KBM-7 (cell line): ENCODE measurements at places on chromosomes 5 and 9.

DNA sequence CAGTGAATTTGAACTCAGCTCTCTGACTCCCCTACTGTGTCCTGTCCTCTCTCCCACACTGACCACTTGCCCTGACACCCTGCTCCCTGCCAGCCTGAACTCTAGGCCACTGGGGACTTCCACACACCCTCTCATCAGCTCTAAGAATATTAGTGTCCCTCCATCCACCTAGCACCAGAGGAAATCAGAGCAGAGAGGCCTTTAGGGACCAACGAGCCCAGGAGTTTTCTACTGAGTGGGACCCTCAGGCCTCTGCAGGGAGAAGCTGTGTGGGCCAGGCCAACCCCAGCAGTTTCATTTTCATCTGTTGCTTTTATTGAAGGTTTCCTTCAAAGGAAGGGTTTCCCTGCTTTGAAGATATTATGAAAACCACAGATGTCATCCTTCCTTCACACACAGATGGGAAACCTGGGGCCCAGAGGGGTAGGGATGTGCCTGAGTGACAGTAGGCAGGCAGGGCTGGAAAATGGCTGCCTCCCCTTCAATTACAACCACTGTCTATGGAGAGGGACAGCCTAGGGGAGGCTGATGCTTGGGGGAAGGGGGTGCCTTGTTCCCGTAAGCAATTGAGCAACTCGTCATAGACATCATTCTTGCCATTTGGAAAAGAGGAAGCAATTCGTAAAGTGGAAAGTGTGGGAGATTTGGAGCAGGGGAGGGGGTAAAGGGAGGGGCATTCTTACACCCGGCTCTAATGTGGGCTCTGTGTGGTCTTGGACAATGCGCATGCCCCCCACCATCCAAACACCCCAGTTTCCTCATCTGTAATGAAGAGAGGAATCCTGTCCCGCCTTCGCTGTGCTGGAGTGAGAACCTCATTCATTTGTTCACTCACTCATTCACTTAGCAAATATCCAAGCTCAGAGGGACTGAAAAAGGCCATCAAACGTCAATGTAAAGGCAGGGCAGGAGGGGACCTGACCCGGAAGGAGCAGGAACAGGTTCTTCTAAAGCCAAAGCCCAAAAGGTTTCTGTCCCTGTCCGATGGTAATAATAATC, 3.9 kb downstream of the GLIPR2 start:
- peak; percentile 69 for DNase-seq

DNA sequence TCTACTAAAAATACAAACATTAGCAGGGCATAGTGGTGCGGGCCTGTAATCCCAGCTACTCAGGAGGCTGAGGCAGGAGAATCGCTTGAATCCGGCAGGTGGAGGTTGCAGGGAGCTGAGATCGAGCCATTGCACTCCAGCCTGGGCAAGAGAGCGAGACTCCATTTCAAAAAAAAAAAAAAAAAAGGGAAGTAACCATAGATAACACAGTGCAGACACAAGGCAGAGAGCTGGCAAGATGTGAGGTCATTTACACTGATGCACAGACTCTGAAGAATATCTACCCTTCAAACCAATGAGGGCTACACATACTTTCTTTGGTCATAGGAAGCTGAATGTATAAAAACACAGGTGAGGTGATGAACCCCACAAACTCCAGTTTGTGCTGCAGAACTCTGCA, 131.9 kb downstream of the DCP2 start:
- no peak for DNase-seq

GRCh38 chr9:89778100-89779090, 173.6 kb downstream of the GADD45G start:
- no peak for DNase-seq

- no peak for DNase-seq
Measured at GRCh38 chr9:5518937-5519319, 8.6 kb downstream of the PDCD1LG2 start.

DNA sequence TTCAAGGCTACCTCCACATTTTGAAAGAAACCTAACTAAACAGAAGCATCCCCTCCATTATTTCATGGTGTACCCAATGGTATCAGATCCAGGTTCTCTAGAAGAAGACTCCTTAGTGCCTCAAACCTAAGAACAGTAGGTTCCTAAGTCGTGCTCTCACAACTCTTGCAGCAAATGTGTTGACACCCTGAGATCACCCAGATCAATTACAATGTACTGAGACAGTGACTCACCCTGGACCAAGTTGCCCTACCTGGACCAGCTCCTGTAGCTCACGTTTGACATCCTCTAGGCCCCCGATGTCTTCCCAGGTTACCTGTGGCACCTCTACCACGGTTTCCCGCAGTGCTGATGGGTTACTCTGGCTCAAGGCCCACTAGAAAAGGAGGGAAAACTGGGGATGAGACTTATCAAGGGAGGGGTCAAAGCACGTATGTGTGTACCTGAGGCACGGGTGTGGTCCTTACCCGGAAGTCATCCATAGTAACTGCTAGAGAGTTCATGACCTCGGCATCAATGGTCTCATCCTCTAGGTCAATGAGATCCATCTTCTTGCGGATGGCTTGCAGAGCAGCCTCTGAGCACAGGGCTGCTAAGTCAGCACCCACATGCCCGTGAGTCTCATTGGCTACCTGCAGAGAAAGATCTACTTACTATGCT, 11.7 kb downstream of the VCP start:
- DNase-seq: no peak

GRCh38 chr5:151233616-151234085, 9.8 kb upstream of the CCDC69 start:
- no peak for DNase-seq

GRCh38 chr5:143842920-143843319, 31.0 kb downstream of the HMHB1 start:
- DNase-seq: no peak

DNA sequence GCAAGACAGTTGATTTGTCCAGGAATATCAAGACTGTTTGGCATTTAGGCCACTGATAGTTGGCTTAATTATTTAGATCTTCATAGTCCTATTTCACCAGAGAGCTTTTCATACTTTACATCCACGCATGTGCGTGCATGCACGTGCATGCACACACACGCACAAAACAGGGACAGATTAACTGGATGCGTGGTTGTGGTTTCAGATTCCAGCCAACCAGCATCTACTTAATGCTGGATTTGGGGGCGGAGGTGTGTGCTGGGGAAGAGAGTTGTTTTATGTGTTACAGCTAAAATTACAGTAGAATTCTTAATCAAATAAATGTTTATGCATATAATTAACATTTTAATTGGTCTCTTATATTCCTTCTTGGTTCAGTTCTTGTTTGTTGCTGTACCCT, 7.3 kb downstream of the RNF14 start:
- DNase-seq: no peak

- DNase-seq: peak; percentile 35
Measured at GRCh38 chr5:96687812-96688453, 25.8 kb downstream of the CAST start.

GRCh38 chr9:33117306-33117705, 40.8 kb upstream of the SMU1 start:
- DNase-seq: peak; percentile 20

DNA sequence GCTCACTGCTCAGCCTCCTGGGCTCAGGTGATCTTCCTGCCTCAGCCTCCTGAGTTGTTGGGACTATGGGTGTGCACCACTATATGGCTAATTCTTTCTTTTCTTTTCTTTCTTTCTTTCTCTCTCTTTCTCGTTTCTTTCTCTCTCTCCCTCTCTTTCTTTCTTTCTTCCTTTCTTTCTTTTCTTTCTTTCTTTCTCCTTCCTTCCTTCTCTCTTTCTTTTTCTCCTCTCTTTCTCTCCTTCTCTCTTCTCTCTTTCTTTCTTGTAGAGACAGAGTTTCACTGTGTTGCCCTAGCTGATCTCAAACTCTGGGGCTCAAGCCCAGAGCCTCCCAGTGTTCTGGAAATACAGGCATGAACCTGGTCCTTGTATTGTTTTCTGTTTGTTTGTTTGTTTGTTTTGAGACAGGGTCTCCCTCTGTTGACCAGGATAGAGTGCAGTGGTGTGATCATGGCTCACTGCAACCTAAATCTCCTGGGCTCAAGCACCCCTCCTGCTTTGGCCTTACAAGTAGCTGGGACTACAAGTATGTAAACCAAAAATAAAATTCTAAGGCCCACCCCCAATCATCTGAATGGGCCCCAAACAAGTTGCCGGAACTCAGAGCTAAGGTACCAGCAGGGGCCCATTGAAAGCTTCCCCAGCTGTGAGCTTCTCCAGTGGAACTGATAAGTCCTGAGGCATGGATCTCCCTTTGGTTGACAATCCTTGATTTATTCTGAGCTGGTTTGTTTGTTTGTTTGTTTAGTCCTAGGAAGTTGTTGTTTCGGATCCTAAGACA, 11.9 kb upstream of the BTF3 start:
- DNase-seq: no peak

GRCh38 chr9:20402273-20402875, 219.9 kb downstream of the MLLT3 start:
- DNase-seq: no peak

- DNase-seq: no peak
Measured at GRCh38 chr9:69748304-69748703, 11.5 kb downstream of the PTAR1 start.

DNA sequence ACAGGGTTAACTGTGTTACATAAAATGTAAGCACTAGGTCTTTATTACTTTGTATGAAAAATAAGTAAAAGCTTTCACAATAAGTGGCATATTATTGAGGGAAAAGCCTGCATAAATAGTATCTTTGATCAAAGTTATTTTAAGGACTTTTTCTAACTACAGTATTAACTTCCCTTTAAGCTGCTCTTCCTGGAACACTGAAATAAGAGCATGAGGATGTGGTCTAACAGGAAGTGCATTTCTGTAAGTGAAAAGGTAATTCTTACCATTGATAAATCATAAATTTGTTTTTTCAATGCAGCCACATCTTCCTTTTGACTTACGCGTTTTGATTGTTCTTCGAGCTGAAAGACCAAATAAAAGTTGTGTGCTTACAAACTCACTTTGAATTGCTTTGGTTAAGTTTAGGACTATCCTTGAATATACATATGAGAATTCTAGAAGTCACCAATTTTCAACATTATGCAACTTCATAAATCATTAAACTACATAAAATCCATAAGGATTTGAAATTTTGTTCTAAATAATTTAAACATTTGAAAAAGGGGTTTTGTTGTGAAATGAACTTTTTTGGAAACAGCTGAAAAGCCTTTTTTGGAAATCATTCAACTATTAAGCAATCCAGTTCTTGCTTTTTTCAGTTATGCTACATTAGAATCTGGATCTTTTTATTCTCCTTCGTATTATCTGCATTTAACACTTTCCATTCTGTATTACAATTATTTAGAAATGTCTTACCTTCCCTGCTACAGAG, 50.6 kb downstream of the RASEF start:
- no peak for DNase-seq

DNA sequence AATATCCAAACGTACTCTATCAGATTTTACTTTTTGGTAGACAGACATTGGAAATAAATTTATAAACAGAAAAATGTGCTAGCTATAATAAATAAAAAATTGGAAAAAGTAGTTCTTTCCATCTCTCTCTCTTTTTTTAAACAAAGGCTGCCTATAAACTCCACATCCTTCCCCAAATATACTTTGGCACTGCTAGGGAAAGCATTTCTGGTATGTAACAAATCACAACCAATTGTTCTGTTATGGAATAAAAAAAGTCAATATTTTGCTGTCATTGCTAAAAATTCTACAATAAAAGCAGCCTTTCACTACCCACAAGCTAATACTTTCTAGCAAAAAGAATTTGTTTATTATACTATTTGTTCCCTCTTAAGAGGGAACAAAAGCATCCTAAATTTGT, 169.2 kb upstream of the TARS1 start:
- DNase-seq: no peak

GRCh38 chr5:147303976-147304375, 69.2 kb downstream of the STK32A start:
- no peak for DNase-seq

DNA sequence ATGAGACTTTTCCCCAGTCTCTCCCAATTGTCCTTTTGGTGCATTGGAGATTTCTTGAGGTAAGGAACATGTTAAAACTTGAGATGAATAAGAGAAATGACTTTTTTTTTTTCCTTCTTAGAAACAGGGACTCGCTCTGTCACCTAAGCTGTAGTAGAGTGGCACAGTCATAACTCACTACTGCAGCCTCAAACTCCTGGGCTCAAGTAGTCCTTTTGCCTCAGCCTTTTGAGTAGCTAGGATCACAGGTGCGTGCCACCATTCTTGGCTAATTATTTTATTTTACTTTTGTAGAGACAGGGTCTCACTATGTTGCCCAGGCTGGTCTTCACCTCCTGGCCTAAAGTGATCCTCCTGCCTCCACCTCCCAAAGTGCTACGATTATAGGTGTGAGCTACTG, 25.9 kb downstream of the CDC42SE2 start:
- no peak for DNase-seq
